ENCODE measurements at places on chromosomes 1 and 21.

GRCh38 chr1:53860967-53861411, 22.9 kb upstream of the NDC1 start:
- DNase-seq = peak; percentile 70

DNA sequence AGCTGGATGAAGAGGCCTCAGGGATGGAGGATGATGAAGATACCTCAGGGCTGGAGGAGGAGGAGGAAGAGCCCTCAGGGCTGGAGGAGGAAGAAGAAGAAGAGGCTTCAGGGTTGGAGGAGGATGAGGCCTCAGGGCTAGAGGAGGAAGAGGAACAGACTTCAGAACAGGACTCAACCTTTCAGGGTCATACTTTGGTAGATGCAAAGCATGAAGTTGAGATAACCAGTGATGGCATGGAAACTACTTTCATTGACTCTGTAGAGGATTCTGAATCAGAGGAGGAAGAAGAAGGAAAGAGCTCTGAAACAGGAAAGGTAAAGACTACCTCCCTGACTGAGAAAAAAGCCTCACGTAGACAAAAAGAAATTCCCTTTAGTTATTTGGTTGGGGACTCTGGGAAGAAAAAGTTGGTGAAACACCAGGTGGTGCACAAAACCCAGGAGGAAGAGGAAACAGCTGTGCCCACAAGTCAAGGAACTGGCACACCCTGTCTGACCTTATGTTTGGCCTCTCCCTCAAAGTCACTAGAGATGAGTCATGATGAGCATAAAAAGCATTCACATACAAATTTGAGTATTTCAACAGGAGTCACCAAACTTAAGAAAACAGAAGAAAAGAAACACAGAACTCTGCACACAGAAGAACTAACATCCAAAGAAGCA, 15.4 kb downstream of the L1TD1 start:
- peak; percentile 27 for DNase-seq

DNA sequence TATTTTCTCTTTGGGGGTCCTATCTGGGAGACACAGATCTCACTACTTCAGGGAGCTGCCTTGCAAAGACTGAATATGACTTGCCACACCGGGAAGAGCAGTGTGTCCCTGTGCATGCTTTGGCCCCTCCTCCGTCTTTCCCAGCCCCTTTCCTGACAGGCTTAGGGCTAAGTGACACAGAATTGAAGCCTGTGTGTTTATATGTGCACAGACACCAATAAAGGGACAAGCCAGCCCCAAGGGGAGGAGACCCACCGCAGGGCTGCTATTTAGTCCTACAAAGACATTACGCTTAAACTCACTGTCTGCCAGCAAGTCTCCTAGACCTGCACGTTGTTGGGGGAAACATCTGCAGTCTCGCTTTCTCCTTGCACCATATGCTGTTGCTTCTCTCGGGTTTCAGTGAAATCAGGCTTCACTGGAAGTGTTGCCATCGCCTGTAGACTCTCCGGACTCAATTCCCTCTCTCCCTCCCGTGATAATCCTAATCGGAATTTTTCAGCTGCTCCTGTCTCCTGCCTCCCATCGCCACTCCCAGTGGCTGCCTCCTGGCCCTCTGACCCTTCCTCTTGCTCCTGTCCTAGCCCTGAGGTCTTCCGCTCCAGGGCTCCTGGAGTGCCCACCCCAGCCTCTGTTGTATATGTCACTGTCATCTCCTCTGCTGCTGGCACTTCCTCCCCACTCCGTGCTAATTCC, 58.5 kb upstream of the LRRC53 start:
- DNase-seq = peak; percentile 98

GRCh38 chr1:161834967-161835550, 68.9 kb downstream of the ATF6 start:
- no peak for DNase-seq

DNA sequence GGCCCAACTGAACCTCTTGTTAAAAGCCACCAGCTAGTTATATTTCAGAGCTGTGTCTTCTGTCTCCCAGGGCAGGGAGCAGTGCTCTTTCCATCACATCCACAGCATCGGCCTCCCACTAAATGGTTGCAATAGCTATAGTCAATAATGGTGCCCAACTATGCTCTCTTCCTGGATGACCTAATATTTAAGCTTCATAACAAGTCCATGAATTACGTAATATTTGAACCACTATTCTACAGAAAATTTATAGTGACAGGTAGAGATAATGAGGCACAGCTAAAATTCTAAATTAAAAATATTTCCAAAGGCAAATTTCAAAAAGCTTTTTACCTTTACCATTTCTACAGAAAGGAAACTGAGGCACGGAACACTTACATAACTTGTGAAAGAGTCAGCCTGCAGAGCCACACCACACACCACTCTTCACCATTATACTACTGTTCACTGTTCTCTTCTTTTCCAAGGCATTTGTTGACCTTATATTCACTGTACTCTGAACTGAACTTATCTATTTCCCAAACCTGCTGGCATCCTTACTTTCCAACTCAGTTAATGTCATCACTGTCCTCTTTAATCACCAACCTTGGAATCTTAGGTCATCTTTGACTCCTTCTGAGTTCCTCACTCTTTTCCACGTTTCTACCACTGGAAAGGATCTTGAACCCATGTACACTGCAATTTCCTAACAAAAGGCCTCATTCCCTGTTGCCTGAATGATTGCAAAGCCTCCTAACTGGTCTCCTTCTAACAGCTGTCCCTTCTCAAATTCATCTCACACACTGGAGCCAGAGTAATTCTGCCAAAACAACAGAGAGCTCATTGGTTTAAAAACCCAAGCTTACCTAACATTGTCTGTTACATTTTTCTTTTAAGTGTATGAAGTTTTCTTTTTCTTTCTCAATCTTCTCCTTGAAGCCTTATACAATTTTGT, 85.5 kb downstream of the DDAH1 start:
- no peak for DNase-seq

DNA sequence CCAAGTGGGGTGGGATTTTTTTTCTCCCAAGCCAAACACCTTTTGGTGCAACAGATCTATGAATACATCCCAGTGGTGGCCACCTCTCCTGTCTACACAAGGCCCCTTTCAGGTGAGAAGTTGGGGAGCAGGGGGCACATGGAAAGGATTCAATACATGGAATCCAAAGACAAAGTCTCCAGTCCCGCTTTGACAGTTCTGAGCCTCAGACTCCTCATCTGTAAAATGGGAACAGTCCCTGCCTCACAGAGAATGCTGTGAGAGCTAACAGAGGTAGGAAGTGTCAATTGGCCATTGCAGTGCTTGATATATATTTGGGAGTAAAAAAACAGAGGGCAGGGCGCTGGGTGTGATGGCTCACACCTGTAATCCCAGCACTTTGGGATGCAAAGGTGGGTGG, 26.7 kb upstream of the ZNF436 start:
- DNase-seq = no peak

GRCh38 chr1:154786804-154787570, 83.1 kb downstream of the KCNN3 start:
- no peak for DNase-seq

- DNase-seq = no peak
Measured at GRCh38 chr1:161309868-161310267, at the start of gene MPZ. TSS of gene MPZ (minus strand) at chr1:161309968. CDS start at chr1:161309905, 63 bp downstream.

GRCh38 chr1:165516469-165516868, 27.3 kb upstream of the LRRC52 start:
- no peak for DNase-seq

DNA sequence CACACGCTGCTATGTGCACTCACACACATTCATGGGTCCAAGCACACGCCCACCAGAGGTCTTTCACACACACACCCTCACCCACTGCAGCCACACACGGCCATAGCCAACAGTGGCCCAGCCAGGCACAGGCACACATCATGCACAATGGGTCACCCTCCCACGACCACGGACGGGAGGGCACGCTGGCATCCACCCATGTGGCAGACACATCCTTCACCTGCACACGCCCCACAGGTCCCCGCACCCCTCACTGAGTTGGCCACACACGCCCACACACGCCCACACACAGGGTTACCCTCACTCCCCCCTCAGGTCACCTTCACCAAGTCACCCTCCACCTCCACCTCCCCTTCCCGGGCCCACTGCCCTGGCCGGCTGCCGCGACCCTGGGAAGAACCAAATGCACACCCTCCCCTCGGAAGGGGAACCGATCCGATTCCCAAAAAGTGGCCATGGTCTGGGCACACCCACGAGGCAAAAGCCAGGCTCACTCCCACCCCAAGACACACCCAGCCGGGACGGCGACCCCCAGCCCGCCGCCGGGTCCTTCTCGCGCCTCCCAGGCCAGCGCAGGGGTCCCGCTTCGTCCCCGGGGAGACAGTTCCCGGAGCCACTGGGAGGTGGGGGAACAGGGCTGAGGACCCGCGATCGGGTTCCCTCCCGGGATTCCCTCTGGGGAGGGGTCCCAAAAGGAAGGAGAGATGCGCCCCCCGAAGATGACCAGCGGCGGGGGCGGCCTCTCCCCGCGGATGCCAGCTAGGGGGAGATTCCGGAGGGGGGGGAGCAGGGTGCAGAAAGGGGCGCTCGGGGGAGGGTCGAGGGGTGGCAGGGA, 860 bp downstream of the SDC3 start:
- DNase-seq = no peak

DNA sequence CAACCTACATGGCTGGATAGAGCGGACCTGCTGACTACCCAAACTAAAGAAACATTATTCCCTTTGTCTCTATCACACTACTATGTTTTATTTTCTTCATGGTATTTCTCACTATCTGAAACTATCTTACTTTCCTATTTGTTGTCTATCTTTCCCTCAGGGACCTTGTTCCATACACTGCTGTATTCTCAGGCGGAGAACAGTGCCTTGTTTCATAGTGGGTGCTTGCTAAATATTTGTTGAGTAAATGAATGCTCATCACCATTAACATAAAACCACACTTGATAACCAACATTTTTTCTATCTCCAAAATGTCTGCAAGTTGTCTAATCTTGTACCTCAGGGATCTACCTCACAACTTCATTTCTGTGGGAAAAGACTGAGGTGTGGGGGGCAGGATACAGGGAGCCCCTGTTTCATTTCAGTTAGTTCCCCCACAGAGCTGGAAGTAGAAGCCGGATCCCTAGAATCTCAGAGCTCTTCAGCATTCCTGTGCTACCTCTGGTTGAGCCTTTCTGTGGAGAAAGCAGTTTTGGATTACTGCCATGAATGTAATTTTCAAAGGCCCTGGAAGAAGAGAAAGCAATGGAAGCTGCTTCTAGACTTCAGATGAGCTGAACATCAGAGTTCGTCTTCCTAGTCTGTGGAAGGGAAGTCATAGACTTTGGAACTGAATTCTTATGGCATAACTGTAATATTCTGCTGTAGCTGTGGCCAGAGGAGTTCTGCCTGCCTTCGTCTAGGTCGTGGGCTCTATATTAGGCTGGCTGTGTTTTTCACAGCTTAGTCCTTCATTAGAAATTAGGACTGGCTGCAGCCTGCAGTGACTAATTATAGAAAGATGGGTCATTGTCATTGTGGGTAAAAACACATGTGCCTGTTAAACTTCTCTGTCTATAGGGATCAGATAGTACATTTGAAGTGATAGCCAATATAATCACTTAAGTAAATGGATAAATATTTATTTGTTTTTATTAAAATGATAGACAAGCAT, 293.2 kb upstream of the SGIP1 start:
- no peak for DNase-seq

DNA sequence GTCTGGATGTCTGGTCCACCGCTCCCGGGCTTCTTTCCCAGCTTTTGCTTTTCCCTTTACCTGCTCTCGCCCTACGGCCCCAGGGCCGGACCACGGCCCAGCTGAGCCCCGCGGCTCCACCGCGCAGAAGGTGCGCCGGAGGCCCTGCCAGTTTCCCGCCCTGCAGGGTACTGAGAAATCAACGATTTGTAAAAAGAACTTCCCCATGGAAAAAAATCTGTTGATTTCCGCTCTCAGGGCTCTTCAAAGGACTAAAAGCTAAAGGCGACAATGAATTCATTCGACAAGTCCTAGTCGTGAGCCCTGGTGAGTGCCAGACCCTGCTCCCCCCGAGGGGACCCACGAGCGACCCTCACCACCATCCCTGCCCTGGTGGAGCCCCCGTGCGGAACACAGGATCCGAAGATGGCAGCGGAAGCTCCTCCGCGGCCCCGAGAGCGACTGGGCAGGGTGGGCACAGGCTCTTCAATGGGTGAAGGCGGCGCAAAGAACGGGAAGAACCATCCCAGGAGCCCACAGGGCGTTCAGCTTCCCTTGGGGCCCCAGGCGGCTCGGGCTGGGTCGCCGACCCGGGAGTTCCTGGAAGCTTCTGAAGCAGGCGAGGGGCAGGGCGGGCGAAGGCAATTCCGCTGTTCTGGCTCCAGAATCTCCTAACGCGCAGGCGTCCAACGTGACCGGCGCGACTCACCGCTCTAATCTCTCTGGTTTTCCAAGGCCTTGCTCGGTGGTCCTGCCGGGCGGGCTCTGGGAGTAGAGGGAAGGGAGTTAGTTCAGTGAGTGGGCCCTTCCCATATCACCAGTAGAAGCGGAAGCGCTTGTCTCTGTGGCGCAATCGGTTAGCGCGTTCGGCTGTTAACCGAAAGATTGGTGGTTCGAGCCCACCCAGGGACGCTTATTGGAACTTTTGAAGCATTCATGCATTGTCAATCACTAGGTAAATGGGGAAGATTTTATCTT, 6.6 kb upstream of the RNU1-2 start:
- DNase-seq = no peak

- no peak for DNase-seq
Measured at GRCh38 chr1:170978371-170978910, 43.1 kb downstream of the MROH9 start.
